ENCODE measurements at places on chromosomes 5 and 9.
A peak's percentile ranks its signal among the peaks of the same experiment; 100 is the strongest.

GRCh38 chr9:71001780-71002386 is 119.5 kb downstream of the TRPM3 start:
- peak; percentile 6 for DNase-seq

DNA sequence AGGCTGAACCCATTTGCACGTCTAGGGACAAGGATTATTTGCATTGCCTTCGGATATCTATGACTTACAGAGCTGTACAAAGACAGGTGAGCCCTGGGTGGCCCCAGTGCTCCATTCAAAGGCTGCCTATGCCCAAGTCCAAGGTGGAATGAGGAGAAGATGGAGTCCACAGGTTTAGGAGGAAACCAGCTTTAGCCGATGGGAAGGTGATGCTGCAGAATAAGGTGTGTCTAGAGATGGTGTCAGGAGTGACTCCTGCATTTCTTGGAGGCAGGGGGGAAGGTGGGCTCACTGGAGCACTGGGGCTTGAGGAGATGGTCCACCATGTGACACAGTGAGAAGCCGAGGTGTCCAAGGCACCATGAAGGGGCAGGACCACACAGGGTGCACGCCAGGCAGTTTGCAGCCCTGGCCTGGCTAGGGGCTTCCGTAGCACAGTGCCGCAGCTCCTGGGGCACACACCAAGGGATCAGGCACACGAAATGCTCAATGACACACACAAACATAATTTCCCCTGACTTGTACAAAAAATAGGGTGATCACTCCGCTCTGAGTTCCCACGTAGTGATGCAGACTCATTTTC is 32.1 kb downstream of the SEMA4D start:
- DNase-seq, result no peak

DNA sequence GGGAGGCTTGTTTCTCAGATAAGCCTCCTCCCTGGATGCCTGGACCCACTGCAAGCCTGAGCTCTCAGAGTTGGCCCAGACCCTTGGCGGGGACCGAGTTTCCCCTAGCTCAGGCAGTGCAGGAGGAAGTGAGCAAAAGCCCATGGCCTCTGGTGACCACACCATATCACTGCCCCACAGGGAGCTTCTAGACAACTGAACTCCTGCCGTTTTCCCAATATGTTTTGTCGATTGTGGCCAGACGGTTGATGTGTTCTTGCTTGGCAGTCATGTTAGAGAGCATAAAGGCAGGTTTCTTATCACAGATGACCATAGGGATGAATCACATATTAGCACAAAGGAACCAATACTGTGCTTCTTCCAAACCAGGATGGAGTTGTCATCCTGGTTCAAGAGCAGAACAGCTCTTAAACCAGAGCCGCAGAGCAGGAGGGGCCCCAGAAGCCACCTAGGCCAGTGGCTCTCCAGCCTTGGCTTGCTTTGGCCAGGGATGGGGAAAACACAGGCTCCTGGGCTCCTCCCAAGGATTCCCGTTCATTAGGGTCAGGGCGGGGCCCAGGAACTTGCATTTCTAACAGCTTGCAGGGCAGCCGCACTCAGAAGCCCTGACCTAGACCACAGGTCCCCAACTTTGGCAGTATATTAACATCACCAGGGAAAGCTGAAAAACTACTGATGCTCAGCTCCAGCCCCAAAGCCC is 113.1 kb upstream of the TBC1D2 start:
- no peak for DNase-seq

DNA sequence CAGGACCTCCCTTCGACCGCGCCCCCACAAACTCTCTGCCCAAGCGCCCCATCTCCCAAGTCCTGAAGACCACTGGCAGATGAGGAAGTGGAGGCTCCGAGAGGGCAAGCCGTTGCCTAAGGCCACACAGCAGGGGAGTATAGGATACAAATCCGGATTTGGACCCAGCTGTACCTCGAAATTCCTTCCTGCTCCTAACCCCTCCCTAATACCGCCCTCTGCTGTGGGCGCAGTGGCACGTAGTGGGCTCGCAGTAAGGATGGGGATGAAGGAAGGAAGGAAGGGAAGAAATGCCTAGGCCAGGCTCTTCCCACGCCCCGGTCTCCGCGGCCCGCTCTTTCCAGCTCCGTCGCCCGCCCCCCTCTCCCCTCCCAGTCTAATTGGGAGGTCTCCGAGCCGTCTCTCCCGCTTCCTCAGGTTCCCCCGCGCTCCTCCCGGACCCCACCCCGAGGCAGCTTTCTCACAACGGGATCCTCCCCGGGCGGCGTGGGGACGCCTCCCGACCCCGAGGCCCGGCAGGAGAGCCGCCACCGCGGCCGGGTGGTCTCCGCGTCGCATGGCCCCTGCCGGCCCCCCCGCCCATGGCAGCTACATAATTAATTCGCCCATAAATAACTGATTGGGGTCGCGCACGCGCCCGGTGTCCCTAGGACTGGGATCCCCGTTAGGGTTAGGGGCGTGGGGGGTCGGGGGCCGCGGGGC is 138.9 kb downstream of the C9orf50 start:
- no peak for DNase-seq

DNA sequence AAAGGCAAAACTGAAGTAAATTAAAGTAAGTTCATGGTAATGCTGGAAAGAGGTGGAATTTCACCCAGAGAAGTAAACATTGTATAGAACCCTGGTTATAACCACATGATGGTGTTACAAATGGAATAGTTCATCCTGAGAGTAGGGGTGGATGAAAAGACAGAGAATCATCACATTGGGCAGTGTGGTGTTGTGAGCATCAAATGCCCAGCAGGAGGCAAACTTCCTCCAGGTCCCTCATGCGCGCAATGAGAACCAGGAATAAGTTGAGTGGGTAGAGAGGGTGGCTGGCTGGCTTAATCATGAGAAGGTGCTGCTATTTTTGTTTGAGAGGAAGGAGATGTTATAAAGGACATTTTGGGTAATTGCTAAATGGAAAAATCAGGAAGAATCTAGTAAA is 163.3 kb upstream of the HMHB1 start:
- DNase-seq, result peak; percentile 9

- no peak for DNase-seq
Observed at GRCh38 chr5:72605632-72606031, 98.4 kb upstream of the ZNF366 start.

- DNase-seq, result no peak
Observed at GRCh38 chr9:19640014-19640413, 148.8 kb downstream of the SLC24A2 start.

- no peak for DNase-seq
Observed at GRCh38 chr5:60883229-60883628, 39.2 kb upstream of the ELOVL7 start.

DNA sequence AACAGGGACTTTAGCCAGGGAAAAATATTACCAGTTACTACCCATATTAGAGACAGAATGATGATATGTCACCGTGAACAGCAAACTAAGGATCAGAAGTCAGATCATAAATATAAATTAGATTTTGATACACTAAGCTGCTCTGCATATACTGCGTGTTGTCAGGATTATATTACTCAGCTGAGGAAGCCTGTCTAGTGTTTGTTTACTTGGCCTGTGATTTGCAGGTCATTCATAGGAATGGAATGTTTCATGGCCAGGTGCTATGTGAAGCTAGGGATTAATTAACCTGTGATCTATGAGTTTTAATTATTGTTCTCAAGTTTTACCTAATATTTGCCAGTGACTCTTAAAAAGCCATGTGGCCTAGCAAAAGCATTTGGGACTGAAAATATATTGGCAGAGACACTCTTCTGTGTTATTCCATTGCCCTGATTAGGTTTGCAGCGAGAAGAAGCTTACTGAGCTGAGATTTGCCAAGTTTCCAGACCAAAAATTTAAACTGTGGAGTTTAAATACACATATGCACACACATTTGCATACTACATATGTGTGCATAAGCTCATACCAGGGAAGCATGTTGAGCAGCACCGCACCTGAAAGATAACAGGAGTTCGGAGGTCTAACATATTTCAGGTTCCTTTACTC is 496.3 kb upstream of the GRIA1 start:
- DNase-seq, result no peak

DNA sequence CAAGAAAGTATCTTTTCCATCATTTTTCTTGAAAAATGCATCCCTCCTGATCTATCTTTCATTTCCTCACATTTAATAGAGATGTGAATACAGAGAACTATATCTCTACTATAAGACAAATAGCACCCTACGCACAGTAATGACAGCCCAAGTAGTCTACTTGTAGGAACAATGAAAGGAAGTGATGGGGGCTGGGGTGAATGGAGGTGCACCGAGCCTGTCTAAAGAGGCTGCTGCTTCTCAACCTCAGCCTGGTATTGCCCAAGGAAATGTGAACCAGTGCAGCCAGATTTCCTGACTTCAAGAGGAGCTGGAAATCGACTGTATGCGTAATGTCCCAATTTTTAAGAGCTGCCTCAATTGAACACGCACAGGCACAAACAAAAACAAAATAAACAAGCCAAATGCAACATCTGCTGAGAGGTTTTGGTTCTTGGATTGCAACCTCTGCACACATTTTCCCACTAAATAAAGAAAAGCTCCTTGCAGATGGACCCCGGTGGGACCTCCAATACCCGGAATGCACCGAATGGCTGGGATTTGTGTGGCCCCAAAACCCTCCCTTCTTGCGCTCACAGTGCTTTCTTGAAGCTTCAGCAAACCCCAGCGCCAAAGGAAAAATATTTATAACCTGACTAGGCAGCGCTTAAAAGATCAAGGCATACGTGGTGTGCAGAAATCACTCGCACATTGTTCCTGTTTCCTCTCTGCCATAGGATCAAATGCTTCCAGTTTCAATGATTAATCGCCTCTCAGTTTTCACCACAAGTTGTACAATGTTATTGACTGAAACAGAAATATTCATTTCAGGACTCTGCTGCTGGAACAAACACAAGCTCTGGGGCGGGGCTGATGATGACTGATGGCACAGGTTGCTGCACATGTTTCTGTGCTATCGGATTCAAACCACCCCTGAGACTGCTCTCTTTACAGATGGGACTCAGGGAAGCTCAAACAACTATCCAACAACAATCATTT is 68.3 kb downstream of the KCNIP1 start:
- DNase-seq, result peak; percentile 88

GRCh38 chr9:109101202-109101595 is 18.5 kb downstream of the TMEM245 start:
- no peak for DNase-seq

- DNase-seq, result no peak
Observed at GRCh38 chr9:109424618-109425017, 73.5 kb downstream of the PTPN3 start.

GRCh38 chr5:180284149-180284548 is 7.7 kb downstream of the MAPK9 start:
- no peak for DNase-seq

- no peak for DNase-seq
Observed at GRCh38 chr9:113620377-113621161, 157.0 kb downstream of the RGS3 start.

DNA sequence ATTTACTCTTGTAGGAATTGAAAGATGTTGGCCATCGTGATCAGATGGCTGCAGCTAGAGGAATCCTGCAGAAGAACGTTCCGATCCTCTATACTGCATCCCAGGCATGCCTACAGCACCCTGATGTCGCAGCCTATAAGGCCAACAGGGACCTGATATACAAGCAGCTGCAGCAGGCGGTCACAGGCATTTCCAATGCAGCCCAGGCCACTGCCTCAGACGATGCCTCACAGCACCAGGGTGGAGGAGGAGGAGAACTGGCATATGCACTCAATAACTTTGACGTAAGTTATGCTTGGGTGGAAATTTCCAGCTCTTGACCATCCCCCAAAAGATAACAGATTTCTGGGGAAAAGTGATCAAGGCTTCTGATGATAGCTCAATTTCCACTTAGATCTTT is 50.6 kb downstream of the LRRTM2 start:
- DNase-seq, result no peak

DNA sequence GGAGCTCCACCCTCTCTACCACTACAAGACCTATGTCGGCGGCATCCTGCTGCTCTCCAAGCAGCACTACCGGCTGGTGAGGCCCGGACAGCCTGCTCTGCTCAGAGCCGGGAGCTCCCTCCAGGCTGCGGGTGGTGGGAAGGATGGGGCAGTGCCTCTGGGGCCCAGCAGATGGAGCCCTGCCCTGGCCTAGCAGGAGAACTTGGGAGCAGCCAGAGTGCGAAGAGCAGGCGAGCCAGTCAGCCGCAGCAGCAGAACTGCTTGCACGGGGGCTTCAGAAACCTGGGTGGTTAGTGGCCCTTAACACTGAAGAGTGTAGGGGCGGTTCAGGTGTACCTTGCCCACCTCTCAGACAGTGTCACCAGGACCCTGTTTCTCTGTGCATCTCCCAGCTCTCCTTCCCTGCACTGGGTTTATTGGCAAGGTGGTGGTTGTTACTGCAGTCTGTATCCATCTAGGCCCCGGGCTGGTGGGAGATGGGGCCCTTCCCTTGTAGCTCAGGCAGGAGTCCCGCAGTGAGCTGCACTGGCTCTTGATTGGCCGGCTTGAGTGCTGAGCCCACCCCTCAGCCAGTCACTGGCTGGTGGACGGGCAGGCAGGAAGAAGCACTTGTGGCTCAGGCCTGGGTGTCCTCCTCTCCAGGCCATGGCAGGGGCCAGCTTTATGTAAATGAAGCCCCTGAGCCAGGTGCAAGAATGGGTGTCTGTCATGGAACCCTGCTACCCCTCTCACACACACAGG is 7.7 kb downstream of the B4GALT7 start:
- peak; percentile 64 for DNase-seq

GRCh38 chr5:153816870-153817269 is 221.8 kb downstream of the FAM114A2 start:
- DNase-seq, result no peak

DNA sequence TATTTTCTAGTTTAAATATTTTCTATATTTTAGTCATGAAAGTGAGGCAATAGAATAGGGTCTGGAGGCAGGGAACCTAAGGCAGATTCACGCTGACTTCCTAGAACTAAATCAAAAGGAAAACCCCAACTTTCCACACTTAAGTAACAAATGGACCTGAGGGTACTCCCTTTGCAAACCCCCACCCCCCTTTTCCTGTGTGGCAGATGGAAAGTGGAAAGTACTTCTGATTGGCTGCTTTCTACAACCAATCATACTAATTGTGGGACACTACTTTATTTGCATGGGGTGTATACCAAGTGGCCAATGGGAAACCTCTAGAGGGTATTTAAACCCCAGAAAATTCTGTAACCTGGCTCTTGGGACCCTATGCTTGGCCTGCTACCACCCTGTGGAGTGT is 4.8 kb upstream of the CENPH start:
- no peak for DNase-seq

DNA sequence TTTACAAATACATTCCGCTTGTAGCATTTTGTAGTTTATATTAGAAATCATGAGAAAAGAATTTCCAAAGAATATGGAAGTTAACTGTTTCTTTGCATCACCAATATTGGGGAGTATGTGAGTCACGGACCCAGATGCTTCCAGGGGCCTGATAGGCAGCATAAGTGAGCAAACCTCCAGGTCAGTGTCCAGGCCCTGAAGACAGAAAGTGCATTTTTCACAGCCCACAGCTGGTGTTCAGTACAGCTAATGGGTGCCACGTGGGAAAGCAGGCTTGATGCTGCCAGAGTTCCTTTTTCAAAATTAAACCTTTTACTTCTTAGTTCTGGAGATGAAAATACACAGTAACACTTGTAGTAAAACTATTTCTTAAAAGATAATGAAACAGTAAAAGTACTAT is 454.4 kb upstream of the ACTBL2 start:
- no peak for DNase-seq

GRCh38 chr5:59390074-59390659 is 503.4 kb downstream of the PDE4D start:
- no peak for DNase-seq
